ENCODE measurements at places on chromosomes 2 and 18.
A peak's percentile ranks its signal among the peaks of the same experiment; 100 is the strongest.

DNA sequence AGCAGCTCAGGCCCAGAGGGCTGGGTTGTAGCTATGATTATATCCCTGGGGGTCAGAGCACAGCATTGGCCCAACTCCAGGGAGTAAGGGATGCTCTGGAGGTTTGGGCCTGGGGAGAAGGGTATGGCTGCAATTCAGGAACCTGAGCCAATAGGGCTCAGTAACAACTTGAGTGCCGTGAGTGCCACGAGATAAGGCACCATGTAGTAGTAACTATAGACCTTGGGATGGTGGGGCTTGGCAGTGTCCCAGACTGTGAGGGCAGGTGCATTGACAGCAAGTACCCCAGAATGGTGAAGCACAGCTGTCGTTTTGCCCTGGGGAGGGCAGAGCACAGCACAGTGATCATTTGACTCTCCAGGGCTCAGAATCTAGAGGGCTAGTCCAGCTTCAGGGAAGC lies 45.1 kb upstream of the ZNF396 start:
- DNase-seq: no peak

- DNase-seq: no peak
Observed at GRCh38 chr2:201931475-201931874, 102.2 kb upstream of the FZD7 start.

DNA sequence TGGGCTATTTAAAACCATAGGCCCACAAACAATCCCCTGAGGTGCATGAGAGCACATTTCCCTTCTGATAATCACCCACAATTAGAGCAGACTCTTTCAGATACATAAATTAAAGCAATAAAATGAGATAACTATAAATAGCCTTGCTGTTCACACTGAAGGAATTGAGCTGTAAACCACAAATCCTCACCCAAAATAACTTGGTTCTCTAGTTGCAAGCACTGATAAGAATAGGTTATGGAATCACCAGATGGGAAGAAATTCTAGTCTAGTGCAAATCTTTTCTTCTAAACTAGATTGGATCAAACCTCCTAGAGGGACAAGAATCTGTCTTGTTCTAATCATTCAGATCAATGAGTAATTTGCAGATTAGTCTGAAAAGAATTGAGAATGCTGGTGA lies 64.6 kb downstream of the NAB1 start:
- no peak for DNase-seq

DNA sequence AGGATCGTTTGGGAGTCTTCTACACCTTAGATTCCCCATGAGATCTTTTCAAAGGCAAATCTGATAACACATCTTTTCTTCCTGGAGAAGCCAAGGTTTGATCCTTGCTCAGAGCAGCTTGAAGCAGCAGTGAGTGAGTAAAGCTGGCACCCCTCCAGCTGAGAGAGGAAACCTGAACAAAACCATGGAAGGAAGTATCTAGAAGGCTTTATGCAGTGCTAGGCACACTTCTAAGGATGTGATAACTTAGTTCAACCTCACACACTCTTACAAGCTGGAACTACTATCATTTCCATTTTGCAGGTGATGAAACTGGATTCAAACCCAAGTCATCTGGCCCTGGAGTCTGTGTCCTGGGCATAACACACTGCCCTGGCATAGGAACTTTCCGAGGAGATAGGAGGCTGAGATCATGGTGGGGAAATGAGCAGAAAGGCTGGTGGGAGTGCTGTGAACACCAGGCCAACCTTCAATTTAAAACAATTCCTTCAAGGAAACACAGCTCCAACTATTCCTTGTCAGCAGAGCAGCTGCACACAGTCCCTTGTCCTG lies 71.2 kb downstream of the CTAGE1 start:
- DNase-seq: peak; percentile 72

GRCh38 chr18:21682371-21683051 lies 22.1 kb downstream of the ABHD3 start:
- DNase-seq: no peak

DNA sequence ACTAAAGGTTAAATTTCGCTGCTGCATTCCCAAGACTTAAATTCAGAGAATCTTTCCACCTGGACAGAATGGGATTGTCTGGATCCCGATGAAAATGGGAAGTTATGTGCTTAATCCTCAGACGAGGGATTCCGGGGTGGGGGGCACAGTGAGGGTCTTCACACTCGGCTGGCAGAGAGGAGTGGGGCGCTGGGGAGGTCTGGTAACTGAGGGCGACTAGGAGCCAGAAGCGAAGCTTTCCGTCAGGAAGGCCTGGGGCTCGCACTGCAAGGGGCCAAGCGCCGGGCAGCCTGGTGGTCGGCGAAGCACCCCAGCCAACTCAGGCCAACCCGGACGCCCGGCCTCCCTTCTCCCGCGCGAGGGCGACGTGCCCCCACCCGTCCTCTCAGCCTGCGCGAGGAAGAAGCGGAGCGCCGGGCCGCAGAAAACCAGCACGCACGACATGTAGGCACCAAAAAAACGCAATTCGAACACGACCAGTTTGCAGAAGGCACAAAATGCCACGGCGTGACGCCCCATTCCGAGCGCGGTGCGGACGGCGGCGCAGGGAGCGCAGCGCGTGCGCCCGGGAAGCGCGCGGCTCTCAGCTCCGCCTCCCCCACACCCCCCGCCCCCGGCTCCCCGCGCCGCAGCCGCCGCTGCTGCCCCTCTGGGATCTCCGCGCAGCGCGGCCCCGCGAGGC lies 188.1 kb downstream of the ZEB2 start:
- DNase-seq: no peak

- no peak for DNase-seq
Observed at GRCh38 chr2:95047629-95048510, 22.4 kb downstream of the MAL start.

DNA sequence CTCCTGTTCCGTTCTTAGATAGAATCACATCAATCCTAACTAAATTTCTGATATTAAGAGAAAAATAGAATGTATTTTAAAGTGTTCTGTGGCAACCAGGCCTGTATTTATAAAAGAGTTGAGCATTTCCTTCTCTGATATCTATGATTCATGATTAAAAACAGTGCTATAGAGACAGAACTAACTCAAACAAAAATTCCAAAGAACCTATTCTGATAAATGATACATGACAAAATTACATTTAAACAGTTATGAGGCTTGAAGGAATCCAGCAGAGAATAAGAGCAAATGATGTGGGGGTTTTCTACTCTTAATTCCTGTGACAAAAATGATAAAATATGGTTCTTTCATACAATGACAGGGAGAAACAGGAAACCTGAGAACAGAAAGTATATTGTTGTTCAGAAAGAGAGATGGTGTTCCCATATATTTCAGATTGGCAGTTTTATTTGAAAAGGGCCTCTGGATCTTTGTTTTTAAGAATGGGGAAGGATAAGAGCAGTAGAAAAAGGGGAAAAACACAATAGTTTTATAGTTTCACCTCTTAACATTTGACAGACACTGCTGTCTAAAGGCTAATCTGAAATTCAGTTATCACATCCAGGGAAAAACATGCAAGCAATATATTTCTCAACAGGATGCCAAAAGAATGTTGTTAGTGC lies 944.3 kb downstream of the LRP1B start:
- no peak for DNase-seq

DNA sequence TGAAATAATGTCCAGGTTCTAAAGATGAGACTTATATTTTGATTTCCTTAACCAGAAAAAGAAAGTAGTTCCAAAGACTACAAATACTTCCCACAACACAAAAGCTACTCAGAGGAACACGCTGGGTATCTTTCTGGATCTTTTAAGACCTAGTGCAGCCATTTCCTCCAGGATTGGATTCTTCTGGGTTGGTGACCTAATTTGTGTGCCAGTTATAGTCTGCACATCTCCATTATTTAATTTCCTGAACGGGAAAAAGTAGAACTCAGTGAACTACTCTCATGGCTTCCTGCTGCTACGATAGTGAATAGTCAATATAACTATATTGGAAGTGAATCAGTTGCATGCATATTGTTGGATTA lies 1.5 kb downstream of the TMEM87B start:
- no peak for DNase-seq

- DNase-seq: no peak
Observed at GRCh38 chr2:80417737-80418136, 113.2 kb upstream of the LRRTM1 start.

DNA sequence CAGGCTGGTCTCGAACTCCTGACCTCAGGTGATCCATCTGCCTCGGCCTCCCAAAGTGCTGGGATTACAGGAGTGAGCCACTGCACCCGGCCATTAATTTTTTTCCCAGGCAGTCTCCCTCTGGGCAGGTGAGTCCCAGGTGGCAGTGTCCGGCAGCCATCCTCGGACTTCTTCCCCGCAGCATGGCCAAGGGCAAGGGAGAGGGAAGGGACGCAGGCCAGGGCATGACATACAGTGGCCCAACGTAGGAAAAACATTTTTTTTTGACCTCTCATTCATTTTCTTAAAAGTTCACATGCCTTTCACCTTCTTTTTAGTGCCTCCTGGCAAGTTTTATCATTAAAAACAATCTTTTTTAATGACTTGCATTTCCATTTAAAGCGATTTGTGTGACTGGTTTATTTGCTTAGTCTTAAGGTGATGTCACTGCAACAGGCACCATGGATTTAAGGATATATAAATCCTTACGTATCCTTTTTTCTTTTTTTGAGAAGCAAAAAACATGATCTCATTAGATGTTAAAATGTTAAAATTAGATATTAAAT lies 23.0 kb upstream of the ATOH8 start:
- DNase-seq: no peak

- DNase-seq: peak; percentile 94
Observed at GRCh38 chr2:32711219-32711618, 83.4 kb downstream of the TTC27 start.

- DNase-seq: no peak
Observed at GRCh38 chr2:203819434-203820133, 48.0 kb upstream of the CTLA4 start.

DNA sequence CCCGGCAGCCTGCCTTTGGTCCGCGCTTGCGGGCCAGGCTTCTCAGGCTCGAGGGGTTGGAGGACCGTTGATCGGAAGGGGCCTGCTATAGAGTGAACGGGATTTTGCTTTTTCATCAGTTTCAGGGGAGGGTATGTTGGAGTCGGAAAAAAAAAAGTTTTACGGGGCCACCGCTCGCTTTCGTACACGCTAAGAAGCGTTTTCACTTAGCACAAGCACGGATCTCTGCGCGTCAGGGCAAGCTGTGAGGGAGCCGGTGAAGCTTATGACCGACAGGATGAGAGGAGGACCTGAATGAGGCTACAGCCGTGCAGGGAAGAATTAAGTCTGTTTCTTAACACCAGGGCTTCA lies 443 bp downstream of the CPSF3 start:
- DNase-seq: no peak

DNA sequence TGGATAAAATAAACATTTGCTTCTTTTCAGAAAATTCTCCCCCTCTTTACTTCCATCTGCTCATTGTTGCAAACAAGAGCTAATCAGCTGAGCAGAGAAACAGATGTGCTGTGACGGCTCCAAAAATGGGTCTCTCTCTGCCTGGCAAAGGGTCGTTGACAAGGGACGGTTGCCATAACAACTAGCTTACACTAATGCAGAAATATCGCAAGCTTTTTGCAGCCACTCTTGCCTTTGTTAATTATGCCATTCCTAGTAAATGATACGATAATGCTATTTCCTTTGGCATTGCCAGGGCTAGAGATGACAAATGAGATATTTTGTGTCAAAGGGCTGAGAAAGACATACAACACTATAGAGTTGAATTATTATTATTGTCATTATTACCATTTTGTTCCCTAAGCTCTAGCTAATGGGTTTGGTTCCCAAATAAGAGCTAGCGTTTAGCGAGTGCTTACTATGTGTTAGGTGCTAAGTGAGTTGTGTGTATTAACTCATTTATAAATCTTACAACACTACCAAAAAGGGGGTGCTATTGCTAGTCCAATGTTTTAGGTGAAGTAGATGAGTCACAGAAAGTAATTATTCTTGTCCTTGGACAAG lies 46.8 kb downstream of the MYO3B start:
- no peak for DNase-seq

- peak; percentile 65 for DNase-seq
Observed at GRCh38 chr18:68314403-68314802, 400.5 kb downstream of the TMX3 start.

GRCh38 chr18:5865521-5865920 lies 29.8 kb downstream of the TMEM200C start:
- DNase-seq: no peak

DNA sequence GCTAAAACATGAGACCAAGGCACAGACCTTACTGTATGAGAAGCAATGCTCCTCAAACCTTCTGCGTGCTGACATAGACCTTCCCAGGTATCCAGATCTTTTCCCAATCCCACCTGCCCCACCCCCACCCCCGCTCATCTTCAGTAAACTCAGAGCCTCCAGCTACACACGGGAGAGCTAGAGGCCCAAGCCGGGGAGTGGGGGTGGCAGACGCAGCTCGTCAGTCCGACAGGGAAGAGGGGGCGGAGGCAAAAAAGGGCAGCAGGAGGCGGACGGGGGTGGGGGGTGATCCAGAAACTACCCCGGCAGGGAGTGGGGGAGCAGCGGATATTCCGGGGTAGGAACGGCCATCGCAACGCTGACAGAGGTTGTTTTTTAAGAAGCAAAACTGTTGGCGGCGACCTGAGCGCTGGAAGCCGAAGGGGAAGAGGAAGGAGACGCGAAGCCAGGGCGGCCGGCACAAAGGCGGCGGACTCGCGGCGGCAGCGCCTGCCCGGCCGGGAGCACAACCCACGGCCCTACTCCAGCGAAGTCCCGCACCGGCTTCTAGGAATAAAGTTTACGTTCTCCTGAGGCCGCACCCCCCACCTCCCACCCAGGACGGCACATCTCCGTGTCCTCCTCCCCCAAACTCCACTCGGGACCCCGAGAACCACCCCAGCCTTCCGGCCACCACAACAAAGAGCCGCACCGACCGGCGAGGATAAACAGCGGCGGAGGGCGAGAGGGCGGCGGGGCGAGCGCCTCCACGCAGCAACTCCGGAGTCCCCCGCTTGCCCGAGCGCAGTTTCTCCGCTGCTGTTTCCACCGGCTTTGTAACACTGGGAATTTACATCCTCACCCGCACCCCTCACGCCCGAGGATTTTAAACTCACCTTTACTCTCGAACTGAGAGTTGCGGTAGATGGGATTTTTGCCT lies 722 bp downstream of the BAZ2B start:
- DNase-seq: peak; percentile 95

DNA sequence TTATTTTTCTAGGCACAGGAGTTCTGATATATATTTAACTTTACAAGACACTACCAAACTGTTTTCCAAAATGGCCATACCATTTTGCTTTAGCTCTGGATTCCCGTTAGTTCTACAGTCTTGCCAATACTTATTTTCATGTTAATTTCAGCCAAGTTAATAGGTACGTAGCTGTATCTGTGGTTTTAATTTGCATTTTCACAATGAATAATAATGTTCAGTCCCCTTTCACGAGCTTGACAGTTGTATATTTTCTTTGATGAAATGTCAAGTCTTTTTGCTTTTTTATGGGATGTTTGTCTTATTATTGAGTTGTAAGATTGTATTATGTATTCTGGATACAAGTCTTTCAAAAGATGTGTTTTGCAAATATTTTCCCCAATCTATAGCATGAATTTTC lies 50.6 kb upstream of the GALNT5 start:
- DNase-seq: no peak

DNA sequence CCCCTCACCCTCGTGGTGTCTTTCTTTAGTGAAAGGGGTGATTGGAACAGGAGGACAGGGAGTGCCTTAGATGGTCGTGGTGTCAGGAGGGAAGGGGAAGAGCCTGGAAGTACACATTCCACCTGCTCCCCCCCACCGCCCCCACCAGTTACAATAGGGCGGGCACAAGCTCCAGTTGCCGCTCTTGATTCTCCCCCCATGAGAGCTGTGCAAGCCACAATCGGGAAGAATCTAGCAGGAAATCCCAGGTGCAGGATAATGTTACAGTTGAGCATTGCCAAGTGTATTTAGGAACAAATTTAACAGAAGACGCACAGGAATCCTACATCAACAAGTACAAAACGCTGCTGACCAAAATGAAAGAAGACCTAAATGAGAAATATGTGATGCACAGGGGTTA lies 73.6 kb downstream of the ASAP2 start:
- no peak for DNase-seq

GRCh38 chr2:205495819-205496218 lies 186.5 kb upstream of the NRP2 start:
- DNase-seq: peak; percentile 73

All from fibroblast of upper back skin (primary cell).